ENCODE measurements at places on chromosomes 11 and 22.

DNA sequence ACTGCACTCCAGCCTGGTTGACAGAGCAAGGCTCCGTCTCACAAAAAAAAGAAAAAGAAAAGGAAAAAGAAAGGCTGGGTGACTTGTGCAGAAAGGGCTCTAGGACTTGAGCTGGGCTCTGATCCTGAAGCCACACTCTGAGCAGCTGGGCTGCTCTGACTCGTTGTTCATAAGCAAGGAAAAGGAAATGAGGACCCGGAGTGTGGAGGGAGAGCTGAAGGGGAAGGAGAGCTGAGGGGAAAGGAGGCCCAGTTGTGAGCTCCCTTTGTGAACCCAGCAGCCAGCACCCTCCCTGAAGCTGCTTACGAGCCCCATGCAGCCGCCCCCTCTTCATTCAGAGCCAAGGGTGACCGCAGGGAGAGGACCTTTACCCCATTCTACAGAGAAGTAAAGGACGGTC, 12.3 kb upstream of the SH3BP1 start:
- DNase-seq: no peak

DNA sequence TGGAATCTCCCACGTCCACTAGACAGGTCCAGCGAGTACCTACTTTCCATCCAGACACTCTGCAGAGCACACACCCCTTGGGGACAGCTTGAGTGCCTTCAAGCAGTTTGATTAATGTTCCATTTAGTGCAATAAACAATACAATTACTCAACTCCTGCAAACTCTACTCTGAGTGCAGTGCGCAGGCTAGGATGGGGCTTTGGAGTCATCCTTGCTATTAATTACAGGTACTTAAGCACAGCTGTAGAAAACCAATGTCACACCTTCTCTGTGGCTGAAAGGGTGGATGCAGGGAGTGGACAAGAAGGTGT, 82.6 kb downstream of the MN1 start:
- DNase-seq: no peak

- no peak for DNase-seq
These were observed 142.7 kb downstream of the LRRC4C start for GRCh38 chr11:41316751-41317150.

- no peak for DNase-seq
These were observed 48.1 kb downstream of the SNX19 start for GRCh38 chr11:130868086-130868710.

- no peak for DNase-seq
These were observed 1036.0 kb downstream of the OPCML start for GRCh38 chr11:132496341-132496740.

- DNase-seq: no peak
These were observed 70.9 kb upstream of the SORL1-AS1 start for GRCh38 chr11:121523581-121524232.

DNA sequence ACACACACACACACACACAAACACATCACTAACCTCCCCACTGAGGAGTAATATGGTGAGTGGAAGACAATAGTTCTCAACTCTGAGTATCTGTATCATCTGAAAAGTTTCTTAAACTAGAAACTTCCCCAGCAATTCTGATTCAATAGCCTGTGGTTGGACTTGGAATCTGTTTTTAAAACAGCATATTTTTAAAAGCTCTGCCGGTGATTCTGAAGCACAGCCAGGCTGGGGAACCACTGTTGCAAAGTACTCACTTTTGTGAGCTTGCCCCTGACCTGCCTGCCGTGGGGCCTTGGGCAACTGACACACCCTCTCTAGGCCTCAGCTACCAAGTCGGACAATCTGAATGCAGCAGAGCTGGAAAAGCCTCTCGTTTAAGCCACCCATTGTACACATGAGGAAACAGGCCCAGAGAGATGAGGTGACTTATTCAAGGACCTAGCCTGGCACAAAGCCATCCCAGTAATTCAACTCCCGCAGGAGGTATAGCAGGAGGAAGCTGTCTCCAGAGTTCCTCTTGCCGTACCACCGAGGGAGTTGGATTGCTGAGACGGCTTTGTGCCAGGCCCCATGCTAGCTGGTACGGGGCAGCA, 8.9 kb downstream of the SLC15A3 start:
- DNase-seq: no peak

DNA sequence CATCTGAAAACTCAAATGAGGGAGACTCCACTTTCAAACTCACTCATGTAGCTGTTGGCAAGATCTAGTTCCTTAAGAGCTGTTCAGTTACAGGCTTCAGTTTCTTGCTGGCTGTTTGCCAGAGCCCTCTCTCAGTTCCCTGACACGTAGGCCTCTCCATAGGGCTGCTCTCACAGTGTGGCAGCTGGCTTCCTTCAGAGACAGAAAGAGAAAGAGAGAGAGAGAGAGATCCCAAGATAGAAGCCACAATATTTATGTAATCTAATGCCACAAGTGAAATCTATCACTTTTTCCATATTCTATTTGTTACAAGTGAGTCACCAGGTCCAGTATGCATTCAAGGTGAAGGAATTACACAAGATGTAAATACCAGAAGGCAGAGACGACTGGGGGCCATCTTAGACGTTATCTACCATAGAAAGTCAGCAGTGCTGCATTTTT, 168.8 kb downstream of the RCN1 start:
- DNase-seq: no peak

GRCh38 chr11:2210366-2211112, 38.9 kb upstream of the TH start:
- no peak for DNase-seq

DNA sequence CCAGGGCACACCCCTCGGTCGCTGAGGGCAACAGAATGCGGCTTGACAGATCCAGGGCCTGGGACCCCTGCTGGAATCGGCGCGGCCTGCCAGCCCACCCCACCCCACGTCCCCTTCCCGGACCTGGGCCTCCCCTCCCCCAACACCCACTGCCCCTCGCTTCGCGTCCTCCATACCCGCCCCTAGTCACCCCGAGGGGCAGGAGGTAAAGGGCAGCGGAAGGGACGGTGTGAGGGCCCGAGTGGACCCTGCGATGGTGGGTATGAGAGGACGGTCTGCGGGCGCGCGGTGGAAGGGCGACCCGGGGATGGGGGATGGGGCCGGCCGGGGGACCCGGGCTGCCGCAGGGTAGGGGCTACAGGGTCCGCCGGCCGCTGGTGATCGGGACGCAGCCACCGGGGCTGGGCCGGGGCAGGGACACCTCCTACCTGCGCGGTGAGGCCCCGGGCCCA, 311 bp downstream of the APBB1 start:
- no peak for DNase-seq

DNA sequence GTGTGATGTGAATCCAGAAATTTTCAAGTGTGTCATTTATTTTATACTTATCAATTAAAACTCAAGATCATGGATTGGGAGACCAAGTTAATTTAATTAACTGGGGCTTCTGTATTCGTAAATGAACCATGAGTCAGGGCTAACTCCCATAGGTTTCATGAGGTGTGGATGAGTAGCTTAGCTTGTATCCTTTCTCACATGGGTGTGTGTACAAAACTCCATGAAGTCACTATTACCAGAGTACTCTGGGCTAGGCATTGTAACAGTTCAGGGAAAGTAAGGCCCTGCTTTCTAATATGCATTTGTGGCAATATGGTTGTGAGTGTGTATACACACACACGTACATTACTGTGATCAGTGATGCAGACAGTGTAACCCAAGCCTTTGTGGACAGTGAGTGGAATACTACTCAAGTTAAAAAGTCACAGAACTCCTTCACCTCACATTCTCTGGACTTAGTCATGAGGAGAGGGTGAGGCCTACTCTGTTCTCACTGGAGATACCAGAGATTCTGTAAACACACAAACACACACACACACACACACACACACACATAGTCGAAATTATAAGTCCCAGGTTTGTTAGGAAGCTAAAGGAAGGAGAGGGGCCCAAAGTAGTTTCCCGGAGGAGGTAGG, 3.5 kb downstream of the CNTF start:
- no peak for DNase-seq

GRCh38 chr22:43066844-43067385, 22.3 kb downstream of the TTLL1 start:
- no peak for DNase-seq

DNA sequence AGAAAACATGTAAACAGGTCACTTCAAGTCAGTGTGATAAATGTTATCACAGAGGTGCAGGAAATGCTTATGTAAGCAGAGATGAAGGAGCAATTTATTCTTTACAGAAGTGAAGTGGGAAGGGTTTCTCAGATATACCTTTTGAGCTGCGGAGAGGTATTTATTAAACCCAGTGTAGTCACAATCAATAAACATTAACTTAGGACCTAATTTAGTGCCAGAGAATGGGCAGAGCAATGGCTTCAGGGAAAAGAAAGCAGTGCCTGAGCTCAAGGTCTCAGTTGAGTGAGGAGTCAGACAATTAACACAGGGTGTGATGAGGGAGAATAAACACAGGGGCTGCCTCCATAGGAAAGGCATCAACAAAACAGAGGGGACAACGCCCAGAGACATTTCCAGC, 1.9 kb downstream of the MS4A5 start:
- DNase-seq: no peak

DNA sequence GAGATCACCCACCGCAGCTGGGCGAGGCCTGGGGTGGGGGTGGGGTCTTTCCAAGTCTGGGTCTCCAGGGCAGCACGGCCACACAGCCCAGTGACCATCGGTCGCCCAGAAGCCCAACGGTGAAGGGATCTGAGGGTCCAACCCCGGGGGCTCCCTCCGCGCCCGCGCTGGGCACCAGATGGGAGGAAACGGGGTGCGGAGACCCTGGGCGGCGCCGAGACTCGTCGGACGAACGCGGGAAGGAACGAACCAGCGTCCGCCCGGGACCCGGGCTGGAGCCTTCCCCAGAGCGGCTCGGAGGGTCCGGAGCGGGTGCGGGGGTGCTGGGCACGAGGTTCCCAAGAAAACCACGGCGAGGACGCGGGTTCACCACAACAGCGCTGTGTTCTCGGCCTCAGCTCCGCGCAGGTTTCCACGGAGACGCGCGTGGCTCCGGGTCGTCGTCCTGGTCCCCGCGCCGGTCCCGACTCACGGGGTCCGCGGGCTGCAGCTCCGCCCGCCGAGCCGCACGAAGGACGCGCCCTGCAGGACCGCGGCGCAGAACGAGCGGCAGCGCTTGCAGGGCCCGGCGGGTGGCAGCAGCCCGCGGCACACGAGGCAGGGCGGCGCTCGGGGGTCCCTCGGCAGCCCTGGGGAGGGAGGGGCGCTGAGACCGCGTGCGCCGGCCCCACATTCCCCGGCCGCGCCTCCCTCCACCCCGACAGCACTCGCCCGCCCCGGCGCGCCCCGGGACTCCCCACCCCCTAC, 2.3 kb upstream of the IL17REL start:
- no peak for DNase-seq

GRCh38 chr11:20000351-20001134, 159.7 kb downstream of the DBX1 start:
- DNase-seq: no peak

DNA sequence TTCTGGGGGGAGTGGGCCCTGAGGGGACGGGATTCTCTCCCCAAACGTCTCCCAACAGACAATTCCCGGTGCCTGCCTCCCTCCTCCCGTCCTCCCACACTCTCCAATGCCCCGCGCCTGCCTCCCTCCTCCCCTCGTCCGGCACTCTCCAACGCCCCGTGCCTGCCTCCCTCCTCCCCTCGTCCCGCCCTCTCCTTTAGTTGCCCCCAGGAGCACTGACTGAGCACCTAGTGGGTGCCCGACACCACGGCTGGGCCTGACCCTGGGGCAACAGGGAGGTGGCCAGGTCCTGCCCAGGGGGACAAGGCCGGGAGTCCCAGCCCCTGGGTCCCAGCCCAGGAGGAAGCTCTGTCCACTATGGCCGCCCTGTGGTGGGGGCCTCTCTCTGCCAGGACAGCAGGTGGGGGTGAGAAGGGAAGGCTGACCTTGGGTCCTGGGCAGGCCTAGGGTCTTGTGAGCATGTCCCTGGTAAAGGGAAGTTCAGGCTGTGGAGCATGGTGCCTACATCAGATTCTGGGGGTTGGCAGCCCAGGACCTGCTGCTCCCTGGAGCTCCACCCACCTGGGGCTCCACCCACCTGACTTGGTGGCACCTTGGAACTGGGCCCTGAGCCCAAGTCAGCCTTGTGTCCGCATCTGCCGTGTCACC, 942.3 kb downstream of the BRD1 start:
- DNase-seq: no peak

DNA sequence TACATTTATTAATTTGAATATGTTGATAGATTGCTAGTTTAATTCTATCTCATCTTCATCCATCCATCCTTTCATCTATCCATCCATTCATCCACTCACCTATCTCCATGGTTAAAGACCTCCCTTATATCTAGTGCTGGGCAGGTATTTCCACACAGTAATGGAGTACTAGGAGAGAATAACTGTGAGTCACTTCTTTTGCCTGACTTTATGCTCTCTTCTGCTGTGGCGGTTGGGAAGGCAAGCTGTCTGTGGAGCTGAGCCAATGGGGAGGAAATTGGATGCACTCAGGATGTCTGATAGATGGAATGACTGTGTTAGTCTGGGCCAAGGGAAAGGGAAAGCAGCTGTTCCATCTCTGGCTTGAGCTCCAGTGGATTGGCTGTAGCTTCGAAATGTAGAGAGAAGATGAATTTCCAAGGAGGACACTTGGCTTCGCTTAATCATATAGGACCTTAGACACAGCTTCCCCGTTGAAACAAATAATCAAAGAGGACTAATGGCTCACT, 60.3 kb downstream of the NELL1 start:
- no peak for DNase-seq

DNA sequence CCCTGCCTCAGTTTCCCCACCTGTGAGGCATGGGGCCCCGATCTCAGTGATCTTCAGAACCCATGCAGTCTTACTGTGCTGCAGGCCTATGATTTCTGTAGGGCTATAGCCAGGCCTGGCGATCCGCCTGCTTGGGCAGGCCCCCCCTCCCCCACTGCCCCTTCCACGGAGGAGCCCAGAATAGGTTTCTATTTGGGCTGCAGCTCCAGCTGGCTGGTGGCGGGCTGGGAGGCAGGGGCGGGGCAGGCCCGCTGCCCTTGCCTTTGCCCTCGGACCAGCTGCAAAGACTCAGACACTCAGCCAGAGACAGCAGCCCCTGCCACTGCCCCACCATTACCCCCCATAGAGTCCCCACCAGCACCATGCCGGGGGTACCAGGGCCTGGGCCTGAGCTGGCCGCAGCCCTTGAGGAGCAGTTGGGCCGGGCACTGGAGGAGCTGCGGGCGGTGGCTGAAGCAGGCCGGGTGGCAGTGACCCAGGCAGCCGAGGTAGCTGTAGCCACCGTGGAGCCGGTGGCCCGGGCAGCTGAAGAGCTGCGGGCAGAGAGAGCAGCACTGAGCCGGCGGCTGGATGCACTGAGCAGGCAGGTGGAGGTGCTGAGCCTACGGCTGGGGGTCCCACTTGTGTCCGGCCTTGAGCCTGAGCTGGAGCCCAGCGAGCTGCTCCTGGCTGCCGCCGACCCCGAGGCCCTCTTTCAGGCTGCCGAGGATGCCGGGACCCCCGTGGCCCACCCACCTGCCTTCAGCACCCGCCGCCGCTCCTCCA, 12.2 kb downstream of the SMTN start:
- DNase-seq: no peak

GRCh38 chr11:31240340-31240904, 129.1 kb downstream of the DCDC1 start:
- no peak for DNase-seq

GRCh38 chr11:60396382-60396781, at the start of gene MS4A14:
MS4A14 (plus strand) TSS chr11:60396459; CDS start chr11:60396579, 120 bp downstream.
- no peak for DNase-seq

- no peak for DNase-seq
These were observed 112.7 kb downstream of the TEAD1 start for GRCh38 chr11:12786891-12787290.

- no peak for DNase-seq
These were observed 161.6 kb downstream of the CEP164 start for GRCh38 chr11:117488996-117489952.

Measured in bone marrow (tissue), 2 donors.